ENCODE measurements at places on chromosomes 5 and 9. TPM values are rescaled to one million over a fixed set of nuclear protein-coding genes. Genes with fewer than 3 reads are reported as not detected.

GDA gene
- polyA plus RNA-seq: not detected

SGTB gene
- polyA plus RNA-seq: 9.3 TPM

FOXD4L4 gene
- not detected for polyA plus RNA-seq

SLC6A19 gene
- not detected for polyA plus RNA-seq

LCP2 gene
- 117 TPM for polyA plus RNA-seq

MORN5 gene
- not detected for polyA plus RNA-seq

GRCh38 chr5:151739395-151739794 is 19.0 kb downstream of the ATOX1 start:
- no peak for DNase-seq

GRCh38 chr5:171462136-171462927 is 42.9 kb downstream of the FGF18 start:
- no peak for DNase-seq

- no peak for DNase-seq
Observed at GRCh38 chr5:82095536-82095935, 123.7 kb downstream of the ATG10 start.

GRCh38 chr9:83701769-83702168 is 6.0 kb downstream of the UBQLN1 start:
- DNase-seq: no peak

DNA sequence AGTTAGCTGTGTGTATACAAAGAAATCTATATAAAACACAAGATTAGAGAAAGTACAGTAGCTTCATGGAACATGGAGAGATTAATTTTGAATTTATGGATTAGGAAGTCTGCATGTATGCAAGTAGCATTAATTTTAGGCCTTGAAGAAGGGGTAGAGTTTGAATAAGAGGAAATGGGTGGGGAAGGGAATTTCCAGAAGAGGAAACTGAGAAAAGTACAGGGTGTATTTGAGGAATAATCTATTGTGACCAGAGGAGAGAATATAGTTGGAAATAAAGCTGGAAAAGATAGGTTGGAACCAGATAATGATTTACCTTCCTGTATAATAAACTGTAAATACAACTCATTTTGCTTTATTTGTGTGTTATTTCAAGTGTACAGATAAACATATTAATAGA is 53.6 kb downstream of the CWC27 start:
- no peak for DNase-seq

GRCh38 chr9:136742591-136743391 is at the start of gene LCN10:
TSS of gene LCN10 (minus strand) at chr9:136742940. CDS start at chr9:136742903, 37 bp downstream.
- DNase-seq: no peak

DNA sequence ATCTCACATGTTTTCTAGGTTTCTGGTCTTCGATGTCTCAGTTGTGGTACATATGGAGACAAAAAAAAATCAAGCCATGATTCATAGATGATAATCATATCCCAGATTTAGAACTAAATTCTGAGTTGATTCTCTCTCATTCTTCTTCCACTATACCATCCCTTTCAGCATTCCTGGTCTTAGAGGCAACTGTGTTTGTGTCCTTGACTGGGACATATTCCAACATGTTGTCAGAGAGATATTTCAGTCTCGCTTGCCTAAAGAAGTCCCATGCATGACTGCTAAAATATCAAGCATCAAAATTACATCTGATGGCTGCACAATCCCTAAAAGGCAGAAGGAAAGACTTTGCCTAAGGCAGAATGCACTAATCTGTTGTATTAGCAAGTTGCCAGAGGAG is 236.6 kb downstream of the PSAT1 start:
- no peak for DNase-seq

DNA sequence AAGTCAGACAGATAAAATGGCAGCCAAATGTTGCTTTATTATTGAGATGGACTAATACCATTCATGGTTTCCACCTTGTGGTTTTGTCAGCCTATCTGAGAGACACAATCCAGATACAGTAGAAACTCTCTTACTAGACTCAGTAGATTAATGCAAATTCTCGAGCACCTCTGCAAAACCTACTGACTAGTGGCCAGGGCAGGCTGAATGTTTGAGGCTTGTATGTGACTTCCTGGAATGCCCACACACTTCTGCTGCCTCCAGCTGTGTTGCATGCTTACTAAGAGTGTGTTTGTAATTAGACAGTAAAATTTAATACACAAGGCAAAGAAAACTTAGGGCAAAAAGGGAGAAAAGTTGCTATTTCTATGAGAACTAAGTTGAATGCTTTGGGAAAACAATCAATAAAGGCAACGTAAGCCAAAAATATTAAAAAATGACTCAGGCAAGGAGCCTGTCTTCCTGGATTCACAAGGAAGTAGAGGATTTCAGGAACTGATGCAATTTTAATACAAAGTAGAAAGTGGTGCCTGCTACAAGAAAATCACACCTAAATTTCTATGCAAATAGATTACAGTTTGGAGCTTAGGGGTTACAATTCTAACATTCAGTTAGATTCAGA is 30.2 kb upstream of the CCNG1 start:
- DNase-seq: no peak

DNA sequence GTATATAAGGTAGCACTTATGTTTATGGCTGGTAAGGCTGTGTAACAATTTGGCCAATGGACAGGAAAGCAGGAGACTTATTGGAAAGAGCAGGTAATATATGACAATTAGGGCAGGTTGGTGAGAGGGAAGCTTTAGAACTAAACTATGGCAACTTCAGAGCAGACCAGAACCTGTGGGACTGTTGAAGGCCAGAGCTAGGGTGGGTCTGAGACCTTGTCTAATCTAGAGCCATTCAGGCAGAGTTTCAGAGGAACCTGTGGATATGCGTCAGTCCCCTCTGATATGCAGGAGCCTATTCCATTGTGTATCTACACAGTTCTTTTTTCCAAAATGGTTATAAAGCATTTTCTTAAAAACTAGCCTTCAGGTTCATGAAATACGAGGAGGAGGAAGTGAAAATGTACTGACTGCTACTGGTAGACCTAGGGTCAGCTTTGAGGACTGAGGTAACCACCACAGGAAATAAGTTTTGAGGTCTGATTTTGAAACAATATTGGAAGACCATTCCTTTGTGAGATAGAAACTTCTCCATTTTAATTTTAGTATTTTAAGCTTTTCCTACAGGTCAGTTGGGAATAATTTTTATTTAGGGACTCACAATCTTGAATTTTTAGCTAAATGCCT is 37.6 kb downstream of the ELL2 start:
- DNase-seq: no peak

DNA sequence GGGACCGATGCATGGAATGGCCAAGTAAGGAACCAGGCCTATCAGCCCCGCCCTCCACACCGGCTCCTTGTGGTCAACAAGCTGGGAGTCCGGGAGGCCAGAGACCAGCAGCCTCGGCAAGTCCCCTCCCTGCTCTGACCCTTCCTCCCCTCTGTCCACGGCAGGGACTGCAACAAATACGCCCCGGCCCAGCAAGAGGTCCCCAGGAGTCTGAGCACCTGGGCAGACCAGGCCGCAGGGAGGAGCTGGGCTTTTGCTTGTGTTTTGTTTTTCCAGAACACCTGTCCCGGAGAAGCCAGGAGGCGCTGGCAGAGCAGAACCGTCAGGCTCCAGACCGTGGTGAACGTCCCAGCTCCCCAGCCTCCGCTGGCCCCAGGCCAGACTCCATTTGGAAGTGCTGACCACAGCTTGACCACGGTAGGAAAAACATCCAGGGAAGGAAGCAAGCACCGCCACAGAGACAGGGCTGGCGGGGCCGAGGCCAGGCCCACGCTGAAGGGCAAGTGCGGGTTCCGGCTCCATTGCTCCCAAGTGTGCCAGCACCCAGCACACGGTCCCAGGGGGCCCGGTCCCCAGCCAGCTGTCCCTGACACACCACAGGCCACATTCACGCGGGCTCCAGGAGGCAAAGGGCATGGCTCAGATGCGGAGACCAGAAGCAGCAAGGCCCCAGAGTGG is 56.7 kb downstream of the VAV2 start:
- DNase-seq: no peak

- no peak for DNase-seq
Observed at GRCh38 chr9:108058135-108058814, 568.7 kb upstream of the KLF4 start.

GRCh38 chr5:72645064-72645846 is 138.0 kb upstream of the ZNF366 start:
- no peak for DNase-seq

GRCh38 chr5:84255315-84255714 is 129.4 kb downstream of the EDIL3 start:
- no peak for DNase-seq

DNA sequence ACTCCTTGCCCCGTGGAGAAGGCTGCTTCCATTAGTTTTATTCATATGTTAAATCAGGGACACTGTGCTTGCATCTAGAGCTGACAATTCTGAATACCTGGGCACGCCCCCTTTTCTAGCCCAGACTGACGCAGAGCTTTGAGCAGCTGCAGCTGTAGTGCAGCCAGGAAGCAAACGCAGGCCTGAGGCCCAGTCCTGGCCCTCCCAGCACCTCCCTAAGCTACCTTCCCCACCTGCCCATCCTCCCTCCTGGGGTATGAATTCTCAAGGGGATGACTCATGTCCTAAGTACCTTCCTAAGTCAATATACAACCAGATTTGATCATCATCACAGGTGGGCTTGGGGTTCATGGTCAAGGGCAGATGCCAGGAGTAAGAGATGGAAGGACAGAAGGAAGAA is 3.5 kb downstream of the PHF19 start:
- no peak for DNase-seq

DNA sequence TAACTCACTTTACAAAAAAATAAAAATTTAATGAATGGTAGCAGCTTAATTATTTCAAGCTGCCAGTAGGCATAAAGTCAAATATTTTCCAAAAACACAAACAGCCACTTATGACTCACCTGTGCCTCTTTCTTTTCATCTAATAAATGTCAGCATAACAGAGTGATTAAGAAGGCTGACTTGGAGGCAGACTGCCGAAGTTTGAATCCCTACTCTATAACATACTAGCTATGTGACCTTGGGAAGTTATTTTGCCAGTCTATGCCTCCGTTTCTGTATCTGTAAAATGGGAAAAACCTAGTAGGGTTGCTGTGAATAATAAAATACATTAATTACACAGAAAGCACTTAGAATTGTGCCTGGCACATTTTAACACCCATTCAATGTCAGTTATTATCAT is 33.8 kb downstream of the FANCC start:
- DNase-seq: no peak

DNA sequence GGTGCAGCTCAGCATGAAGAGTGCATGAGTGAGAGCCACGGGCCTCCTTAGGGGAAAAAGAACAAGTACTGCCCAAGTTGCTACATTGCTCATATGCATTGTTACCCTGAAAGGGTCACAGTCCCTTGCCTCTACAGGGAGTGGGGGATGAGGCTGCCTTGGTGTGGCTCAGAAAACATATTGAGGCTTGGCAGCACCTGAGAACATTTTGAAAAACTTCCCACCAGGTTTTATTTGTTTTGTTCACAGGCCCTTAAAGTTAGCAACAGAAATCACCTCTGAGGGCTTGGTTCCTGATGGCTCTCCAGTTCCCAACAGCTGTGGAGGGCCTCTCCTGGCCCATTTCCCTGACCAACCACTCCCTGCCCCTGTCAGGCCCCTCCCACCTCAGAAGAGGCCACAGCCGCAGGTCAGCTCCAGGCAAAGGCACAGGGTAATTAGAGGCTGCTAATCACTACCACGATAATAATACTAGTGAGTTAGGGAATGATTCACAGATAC is 90.7 kb upstream of the ADRA1B start:
- no peak for DNase-seq

DNA sequence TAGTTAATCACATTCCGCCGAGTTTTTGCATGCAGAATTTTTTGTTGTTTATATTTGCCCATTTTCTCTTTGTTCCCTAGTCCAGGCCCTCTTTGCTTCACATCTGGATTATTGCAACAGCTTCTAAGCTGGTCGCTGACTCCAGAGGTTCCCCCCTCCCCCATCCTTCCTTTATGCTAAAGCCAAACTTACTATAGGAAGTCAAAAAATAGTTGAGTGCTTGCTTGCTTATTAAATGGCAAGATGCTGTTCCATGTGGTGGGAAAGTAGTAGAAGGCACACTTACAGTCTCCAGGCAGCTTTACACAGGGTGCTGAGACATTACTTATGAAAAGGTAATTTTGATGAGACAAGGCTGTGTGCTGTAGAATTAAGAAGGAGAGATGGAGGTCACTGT is 1.3 kb downstream of the ZBTB34 start:
- DNase-seq: no peak

GRCh38 chr5:76144513-76145274 is 61.5 kb downstream of the SV2C start:
- DNase-seq: no peak

DNA sequence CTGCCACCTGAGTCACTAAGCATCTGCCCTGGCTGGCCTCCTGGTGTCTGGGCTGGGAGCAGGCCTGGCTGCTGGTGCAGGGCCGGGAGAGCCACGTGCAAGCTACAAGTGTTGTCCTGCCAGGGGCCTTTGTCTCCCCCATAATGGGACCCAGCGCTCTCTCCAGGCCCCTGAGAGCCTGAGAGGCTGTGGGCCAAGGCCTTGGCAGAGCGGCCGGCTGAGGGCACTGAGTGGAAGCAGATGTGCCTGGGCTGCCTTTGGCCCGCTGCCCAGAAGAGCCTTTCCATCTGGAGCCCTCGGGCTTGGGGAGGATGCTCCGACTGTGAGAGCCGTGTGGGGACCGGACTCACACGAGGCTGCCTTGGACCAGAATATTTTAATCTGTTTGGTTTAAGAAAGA is 185.5 kb downstream of the RGS3 start:
- DNase-seq: no peak

DNA sequence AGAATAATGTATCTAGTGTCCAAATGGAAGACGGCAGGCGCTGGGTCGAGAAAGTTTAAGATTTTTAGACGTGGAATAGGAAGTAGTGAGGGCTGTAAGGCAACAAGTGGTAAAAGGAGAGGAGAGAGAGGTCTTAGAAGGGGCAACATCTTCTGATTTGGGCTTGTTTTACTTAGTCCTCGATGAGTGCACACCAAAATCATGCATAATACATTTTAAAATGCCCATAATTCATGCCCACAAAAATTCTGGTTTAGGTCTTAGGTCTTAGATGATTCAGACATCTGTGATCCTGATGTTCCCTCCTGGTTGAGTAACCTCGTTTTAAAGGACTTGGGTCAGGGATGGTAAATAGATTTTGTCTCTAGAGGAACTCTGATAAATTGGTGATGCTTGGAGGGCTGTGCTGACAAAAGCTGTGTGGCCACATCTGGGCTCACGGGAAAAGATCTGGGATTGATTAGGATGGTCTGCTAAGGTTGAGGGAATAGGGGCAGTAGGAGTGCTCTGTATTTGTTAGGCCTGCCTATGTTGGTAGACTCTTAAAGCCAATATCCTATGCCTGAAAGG is 476.3 kb downstream of the CCDC171 start:
- no peak for DNase-seq

Measured in CD4-positive, alpha-beta memory T cell (primary cell).